ENCODE measurements at places on chromosomes 1 and 21.

- no peak for DNase-seq
These were observed 696 bp downstream of the GUK1 start for GRCh38 chr1:228140724-228141225.

DNA sequence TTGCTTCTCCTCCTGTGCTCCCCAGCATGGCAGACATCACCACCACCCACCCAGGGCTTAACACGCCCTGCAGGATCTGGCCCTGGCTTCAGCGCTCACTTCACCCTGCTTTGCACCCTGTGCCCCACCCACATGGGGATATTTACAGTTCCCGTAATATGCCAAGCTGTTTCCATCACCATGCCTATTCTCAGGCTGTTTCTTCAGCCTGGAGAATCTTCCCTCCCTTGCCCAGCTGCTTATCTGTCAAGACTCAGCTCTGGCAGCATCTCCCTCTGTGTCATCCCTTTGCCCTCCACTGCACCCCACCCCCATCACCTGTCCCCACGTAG lies 3.6 kb upstream of the AHCYL1 start:
- no peak for DNase-seq

DNA sequence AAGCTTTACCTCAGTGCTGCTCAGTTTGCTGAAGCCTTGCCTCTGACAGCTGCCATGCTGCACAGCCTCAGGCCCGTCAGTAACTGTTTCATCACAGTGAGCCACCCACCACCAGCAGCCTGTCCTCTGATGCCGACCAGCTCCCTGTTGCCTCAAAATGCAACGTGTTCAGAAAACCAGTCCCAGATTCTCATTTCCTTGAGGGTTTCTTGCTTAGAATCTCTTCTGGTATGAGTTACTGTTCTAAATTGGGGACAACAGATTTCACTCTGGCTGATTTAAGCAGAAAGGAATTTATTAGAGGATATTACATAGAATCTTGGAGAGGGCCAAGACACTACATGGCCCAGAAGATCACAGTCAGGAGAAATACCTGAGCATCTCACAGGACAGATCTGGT lies 11.0 kb downstream of the UBL4B start:
- no peak for DNase-seq

- DNase-seq: no peak
These were observed 457 bp downstream of the TRAPPC3 start for GRCh38 chr1:36148821-36149236.

DNA sequence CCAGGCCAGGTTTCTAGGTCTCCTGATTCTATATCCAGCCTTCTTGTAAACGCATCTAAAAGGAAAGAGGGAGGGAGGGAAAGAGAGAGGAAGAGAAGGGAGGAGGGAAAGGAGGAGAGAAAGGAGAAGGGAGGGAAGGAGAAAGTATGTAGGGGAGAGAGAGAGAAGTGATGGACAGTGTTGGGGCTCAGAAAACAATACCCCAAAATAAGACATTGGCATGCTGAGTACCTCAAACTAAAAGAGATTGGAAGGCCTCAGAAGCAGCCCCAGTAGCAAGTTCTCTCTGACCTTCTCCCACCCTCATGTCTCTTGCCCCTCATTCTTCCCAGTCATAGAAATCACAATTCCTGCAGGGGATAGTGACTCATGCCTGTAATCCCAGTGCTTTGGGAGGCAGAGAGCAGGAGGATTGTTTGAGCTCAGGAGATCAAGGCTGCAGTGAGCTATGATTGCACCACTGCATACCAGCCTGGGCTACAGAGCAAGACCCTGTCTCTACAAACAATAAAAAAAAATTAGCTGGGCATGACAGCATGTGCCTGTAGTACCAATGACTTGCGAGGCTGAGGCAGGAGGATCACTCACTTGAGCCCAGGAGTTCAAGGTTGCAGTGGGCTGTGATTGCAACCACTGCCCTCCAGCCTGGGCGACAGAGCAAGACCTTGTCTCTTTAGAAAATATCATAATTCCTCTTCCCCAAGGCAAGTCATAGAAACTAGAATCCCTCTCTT lies 51.2 kb downstream of the DNTTIP2 start:
- no peak for DNase-seq

DNA sequence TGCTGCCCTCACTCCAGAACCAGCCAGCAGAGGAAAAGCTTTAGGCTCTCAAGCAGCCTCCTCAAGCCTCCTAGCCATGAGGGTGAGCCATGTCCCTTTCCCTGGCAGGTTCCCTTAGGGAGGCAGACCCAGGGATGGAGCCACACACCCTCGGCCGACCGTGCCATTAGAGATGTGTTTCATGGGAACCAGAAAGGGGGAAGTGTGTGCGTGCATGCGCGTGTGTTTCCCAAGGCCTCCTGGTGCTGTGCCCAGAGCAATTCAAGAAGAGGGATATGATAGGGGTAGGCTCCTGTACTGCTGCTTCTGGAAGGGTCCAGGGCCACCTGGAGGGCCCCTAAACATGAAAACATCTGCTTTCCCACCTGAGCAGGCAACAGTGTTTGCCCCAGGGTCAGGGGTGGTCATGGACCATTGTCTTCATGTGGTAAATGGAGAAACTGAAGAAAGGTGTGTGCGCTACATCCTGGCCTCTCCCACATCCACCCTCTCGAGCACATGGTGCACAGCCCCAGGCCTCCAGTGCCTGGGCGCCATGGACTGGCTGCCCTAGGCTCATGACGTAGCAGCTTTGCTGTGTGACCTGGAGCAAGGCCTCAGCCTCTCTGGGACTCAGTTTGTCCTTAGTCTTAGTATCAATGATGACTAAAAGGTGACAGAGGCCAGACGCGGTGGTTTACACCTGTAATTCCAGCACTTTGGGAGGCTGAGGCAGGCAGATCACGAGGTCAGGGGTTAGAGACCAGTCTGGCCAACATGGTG lies 48.1 kb downstream of the SYF2 start:
- no peak for DNase-seq

DNA sequence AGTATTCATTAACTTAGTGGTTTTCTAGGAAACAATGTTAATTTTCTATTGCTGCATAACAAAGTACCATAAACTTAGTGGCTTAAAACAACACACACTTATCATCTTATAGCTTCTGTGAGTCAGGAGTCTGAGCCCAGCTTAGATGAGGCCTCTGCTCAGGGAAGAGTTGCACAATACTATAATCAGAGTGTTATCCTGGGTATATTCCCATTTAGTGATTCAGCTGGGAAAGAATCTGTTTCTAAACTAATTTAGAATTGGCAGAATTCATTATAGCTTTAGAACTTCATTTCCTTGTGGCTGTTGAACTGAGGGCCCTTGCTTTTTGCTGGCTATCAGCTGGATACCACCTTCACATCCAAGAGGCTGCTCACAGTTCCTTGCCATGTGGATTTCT lies 515.5 kb downstream of the BRINP3 start:
- no peak for DNase-seq

DNA sequence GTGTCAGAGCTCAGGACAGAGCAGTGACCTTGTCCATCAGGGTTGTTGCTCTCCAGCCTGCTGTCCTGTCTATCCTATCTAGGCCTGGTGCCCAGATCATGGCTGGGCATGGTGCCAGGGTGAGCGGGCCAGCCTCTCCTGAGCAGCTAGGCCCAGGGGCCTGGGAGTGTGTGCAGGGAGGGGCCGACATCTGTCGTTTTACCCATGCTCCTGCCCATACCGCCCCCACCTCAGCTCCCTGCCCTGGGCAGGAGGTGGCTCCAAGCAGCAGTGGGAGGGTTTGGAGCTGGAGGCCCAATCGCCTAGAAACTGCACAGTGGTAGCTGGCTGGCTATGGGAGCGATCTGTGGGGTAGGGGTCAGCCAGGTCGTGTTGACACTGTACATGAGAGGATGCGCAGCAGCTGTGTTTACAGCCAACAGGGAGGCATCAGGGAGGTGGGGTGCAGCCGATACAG lies 6.5 kb downstream of the INSRR start:
- no peak for DNase-seq

DNA sequence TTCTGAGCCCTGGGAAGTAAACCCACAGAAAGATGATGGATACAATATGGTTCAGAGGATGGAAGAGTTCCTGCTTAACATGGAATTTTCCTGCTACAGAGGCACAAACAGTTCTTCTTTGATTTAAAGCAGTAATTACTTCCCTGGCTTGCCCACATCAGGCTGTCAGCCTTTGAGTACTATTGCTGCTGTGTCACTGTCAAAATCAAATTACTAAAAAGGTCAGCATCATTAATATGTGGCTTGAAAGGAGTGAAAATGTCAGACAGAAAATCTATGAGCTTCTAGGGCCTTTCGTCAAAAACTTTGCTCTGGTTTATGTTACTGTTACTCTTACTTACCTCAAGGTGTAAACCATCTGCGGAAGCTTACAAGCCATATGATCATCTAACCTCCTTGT lies 98.6 kb upstream of the DPT start:
- no peak for DNase-seq

DNA sequence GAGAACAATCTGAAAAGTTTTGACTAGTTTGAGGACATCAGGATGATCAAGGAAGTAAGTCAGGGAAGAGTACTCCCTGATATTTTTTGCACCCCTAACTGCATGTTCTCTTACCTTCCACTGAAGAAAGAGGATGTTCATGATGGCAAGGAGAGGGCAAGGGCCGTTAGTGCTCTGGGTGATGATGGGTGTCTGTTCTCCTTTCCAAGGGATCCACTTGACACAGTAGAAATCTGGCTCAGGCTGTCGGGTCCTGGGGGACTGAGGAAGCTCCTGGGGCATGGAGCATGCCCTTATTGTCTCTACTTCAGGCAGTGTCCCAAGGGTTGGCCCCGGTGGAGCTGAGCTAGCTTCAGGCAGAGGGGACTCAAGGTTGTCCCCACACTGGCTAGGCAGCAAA lies 4.7 kb downstream of the MINDY1 start:
- DNase-seq: no peak

DNA sequence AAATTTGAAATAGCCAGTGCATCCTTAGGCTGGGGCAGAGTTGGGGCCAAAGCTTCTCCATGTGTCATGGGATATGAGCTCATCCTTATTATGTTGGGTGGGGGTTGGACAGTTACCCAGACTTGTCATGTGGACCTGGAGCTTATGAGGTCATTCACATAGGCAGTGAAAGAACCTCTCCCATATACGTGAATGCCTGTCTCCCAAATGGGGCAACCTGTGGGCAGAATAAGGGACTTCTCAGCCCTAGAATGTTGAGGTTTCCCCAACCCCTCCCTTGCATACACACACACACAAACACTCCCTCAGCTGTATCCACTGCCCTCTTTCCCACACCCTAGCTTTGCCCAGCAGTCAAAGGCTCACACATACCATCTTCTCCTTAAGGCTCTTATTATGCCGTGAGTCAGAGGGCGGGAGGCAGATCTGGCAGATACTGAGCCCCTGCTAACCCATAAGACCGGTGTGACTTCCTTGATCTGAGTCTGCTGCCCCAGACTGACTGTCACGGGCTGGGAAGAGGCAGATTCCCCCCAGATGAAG lies 2.3 kb upstream of the IVL start:
- no peak for DNase-seq

DNA sequence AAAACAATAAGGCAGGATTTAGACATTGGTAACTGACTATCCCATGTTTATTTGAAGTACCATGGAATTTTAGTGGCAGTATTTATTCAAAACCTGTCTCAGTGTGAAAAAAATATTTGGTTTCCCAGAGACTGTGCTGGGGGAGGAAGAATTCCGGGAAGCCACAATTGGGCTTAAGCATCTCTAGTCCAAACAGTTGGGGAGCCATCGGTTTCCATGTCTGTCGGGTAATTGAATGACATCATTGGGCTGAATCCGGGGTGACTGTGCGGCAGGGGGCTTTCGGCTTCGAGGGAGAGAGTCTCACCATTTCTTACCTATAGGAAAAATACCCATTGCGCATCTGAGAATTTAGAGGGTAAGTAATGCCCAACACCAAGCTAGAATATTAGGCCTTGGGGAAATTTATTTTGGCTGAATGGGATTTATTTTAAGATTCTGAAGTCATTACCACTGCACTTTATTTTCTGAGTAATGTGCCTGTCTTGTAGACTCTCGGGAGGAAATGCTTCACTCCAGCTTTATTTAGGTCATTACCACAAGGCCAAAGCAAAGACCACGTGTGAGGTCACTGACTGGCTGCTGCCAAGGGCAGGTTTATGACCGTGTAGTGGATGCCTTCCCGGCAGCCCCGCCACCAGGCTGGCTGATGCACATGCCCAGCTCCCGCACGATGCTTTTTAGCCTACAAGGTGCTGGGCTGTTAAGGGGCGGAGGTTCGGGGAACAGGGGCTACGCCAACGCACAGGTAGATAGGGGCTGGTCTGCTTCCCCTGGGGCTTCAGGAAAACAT lies 23.1 kb upstream of the UMODL1 start:
- DNase-seq: no peak

- DNase-seq: no peak
These were observed 352.1 kb downstream of the MATN1 start for GRCh38 chr1:30371179-30371788.

- DNase-seq: no peak
These were observed 4.8 kb upstream of the WDR47 start for GRCh38 chr1:109046671-109047070.

GRCh38 chr1:65208563-65208973 lies 60.6 kb downstream of the AK4 start:
- no peak for DNase-seq

- DNase-seq: no peak
These were observed 131.0 kb downstream of the XPR1 start for GRCh38 chr1:180762796-180763195.

- DNase-seq: no peak
These were observed 127.5 kb downstream of the KCNN3 start for GRCh38 chr1:154742606-154743005.

GRCh38 chr1:168485048-168485447 lies 58.7 kb downstream of the XCL2 start:
- DNase-seq: no peak

DNA sequence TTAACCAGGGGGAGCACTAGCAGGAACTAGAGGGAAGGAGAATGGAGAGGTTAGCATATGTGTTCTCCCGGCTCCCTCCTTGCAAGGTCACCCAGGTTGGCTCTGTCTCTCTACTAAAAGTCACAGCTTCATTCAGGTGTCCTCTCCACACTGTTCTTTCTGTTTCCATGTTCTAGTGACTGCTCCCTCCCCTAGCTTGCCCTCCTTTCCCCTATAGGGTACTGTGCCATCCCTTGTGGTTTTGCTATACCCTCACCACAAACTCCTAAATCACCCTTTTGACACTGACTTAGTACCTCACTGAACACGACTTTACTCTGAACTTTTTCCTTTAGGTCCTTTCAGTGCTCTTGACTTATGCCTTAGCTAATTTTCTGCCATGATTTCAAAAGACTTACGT lies 389.3 kb downstream of the ST6GALNAC3 start:
- DNase-seq: no peak

DNA sequence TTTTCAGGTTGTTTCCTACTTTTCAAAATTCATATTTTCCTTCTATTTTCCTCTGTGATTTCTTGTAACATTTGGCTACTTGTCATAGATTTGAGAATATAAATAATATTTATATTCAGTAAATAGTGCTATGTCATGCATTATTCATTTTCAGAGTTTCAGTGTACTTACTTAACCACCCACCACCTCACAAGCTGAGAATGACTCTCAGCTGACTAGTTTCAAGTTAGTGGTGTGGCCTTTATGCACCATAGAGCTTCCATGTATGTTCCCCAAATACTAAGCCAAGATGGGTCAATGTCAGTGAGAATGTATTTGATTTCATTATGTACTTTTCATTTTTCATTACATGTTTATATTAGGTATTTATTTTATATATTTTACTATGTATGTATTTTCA lies 56.9 kb upstream of the RGS1 start:
- DNase-seq: no peak

GRCh38 chr1:196677781-196678509 lies 26.1 kb downstream of the CFH start:
- DNase-seq: no peak

Data from SIG-M5 (cell line).